Activated CD4-positive, CD25-positive, alpha-beta regulatory T cell (primary cell): ENCODE measurements at places on chromosomes 3 and 15.

DNA sequence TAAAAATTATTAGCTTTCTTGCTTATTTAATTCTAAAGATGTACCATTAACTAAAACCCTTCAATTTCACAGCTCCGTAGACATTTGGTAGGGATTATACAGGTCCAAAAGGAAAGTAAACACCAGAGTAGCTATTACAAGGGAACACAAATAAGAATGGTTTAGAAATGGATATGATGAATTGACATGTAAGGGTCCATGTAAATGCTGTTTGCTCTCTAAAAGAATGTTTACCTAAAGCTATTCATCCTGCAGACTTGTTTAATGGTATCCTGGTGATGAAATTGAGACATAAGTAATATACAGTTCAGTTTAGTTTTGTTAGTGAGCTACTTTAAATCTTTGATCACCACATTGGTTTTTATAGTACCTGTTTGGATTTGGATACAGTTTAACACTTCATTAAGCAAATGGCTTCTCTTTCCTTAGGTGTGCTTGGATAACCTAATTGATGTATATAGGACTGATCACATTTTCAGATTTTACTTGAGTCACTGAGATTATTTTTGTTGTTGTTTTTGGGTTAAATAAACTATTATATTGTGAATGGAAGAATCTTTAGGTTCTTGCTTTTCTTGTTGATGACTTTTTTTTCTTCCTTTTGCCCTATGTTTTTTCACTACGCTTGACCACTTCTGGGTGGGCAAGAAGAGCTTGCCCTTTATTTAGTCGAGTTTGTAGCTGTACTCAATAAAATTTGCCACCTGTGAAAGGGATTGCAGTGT lies 115.4 kb downstream of the TCF12 start:
- no peak for DNase-seq

DNA sequence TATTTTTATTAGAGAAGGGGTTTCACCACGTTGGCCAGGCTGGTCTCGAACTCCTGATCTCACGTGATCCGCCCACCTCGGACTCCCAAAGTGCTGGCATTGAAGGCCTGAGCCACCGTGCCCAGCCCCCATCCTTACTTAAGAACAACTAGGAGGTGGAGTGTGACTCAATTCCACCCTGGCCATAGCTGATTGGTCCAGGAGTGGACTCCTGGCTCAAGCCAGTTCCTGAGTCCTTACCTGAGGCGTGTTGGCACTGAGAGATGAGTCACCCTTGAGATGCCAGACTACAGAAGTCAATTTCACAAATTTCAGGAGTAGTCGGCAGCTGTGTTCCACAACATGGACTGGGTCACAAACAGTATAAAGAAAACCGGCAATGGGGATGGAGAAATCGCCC lies 124.2 kb downstream of the SHQ1 start:
- DNase-seq, result no peak

DNA sequence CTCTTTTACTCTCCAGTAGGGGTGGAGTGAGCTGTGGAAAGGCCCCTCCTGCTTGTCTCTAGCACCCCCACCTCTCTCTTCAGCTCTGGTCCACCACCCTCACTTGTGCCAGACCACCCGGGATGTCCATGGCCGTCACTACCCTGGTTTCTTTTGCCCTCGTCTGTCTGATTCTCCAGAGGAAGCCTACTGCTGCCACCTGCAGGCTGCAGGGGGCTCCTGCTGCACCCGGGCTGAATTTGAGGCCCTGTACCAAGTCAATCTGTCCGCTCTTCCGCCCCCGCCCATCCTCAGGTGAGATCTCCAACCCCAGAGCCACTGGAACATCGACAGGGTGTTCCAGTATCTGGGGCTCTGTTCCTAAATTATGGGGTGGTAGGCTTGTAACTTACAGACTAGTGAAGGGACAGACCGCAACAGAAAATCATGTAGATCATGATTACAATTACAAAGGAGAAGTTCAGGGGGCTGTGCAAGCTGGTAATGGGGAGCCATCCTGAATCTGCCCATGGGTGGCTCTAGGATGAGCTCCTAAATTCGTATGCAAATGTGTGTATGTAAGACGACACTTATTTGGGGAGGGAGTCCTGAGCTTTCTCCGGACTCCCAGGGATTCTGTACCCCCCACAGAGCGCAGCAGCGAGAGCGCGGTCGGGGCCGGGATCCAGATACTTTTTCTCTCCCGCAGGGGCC lies 683 bp upstream of the UNC45A start:
- DNase-seq, result peak; percentile 78

DNA sequence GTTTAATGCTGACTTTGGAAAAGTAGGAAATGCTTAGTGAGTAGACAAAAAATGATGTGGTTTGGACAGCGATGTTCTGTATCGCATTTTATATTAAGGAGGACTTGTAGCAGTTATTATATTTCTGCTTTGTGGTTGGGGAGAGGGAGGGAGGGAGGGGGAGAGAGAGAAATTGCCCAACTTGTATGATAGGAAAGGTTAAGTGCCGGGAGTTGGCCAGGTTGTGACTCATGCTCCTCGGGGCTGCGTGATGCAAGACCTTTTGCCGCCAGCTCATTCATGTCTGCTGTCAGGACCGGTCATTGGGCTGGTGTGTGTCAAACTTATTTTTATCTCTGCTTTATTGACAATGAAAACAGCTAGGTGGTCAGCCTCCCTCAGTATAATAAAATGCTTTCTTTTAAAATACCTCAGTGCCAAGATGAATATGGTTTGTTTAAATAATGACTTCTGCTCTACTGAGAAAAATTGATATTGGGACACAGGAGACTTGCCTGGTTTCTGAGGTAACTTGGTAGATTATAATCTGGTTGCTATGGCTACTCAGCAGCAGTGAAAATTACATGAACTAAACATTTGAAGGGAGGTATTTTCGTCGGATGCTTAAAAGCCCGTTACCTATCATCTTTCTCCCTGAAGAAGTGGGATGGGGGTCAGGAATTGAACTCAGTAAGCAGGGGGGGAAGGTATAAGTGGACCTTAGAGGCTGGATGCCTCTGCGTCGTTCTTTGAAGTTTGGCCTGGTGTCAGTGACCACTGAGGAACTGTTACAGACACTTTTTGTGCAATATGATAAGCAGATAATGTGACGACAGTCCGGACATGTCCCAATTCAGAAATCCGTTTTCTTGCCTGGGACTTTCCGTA lies 90.7 kb downstream of the FNDC3B start:
- DNase-seq, result no peak
